Lung (tissue), 17 donors: ENCODE measurements at places on chromosomes 5 and 9.

DNA sequence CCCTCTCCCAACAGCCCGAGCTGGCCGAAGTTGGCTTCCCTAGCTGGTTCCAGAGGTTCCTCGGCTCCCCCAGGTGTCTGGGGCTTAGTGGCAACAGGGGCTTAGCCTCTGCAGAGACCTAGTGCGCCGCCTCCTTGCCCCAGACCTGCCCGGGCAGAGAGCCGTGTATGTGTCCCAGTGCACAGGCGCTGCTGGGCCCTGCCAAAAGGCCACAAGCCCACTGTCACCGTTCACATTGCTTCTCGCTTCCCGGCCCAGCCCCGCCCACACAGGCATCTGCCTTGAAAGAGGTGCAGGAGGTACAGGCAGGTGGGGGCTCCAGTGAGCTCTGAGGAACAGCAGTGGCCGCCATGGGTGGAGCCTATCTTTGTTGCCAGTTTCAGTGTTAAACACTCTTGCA lies 2.5 kb upstream of the CACFD1 start:
- H3K27me3 ChIP-seq, result no peaks in the 10 kb centered on the region
- H3K4me1 ChIP-seq, result no peaks in the 10 kb centered on the region
- DNase-seq, result no peak

DNA sequence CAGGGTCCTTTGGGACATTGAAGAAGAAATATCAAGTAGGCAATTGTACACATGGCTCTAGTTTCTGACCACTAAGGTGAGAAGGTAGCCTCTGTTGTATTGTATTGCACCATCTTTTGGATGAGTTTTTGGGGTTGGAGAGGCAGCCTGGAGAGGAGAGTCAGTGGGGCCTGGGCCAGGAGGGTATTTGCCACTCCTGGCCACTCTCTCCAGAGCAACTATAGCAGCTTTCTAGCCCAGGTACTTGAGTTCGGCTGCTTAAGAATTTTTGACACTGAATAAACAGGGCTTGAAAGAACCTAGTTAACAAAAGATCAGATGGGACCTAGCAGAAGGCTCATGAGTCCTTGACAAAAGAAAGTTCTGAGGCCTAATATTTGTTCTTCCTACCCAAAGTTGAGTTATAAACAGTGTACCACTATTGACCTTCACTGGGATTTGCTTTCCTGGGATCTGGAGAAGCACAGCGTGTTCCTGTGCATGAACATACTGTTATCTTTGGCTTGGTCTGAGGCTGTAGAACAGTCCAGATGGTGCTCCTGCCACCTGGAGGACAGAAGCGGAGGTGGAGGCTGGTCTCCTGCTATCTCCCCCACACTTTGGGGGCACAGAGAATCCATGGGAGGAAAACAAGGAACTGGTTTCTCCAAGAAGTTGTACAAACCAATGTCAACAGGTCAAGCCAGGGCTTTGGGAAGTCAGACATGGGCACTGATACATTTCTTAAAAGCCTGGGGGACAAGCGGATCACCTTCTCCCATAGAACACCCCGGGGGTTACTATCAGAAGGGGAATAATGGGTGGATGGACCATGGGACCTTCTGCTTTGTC lies 110.4 kb upstream of the LIFR start:
- no peak overlapping the region for H3K27ac ChIP-seq
- no peaks in the 10 kb centered on the region for H3K27me3 ChIP-seq
- no peak overlapping the region for H3K4me3 ChIP-seq
- H3K4me1 ChIP-seq, result peaks cover 23% of the 10 kb centered on the region

- H3K4me1 ChIP-seq, result peaks cover 34% of the 10 kb centered on the region
- peak overlapping the region; percentile 61 for H3K27ac ChIP-seq
- H3K27me3 ChIP-seq, result no peaks in the 10 kb centered on the region
- no peak overlapping the region for H3K4me3 ChIP-seq
- peak; percentile 94 for DNase-seq
These were observed 59.1 kb downstream of the ABCA1 start for GRCh38 chr9:104868687-104869404.

- peaks cover 7% of the 10 kb centered on the region for H3K36me3 ChIP-seq
- no peak for DNase-seq
- no peaks in the 10 kb centered on the region for H3K27me3 ChIP-seq
These were observed 4.6 kb downstream of the ARAP3 start for GRCh38 chr5:141677415-141677814.

- no peaks in the 10 kb centered on the region for H3K27me3 ChIP-seq
- no peak overlapping the region for H3K4me3 ChIP-seq
- H3K4me1 ChIP-seq, result no peaks in the 10 kb centered on the region
- DNase-seq, result peak; percentile 87
These were observed 45.4 kb upstream of the RANBP3L start for GRCh38 chr5:36346896-36347690.

DNA sequence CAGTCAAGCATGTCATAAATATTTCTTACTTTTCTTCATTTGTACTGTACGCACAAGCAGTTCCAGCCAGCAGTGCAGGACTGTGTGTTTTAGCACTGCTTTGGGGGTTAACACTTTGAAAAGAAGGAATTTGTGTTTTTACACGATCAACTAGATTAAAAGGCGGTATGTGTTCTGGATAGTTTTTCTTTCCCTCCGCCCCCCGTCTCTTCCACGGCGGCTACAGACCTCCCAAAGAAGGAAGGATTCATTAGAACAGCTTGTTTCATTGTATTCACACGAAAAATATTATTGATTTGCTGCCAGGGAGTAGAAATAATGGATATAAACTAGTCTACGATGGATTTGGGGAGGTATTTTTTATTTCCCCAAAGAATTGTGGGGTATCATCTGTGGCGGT lies 336.8 kb upstream of the RFX3 start:
- no peaks in the 10 kb centered on the region for H3K36me3 ChIP-seq
- H3K4me1 ChIP-seq, result peaks cover 5% of the 10 kb centered on the region
- no peak overlapping the region for H3K27ac ChIP-seq
- no peak for DNase-seq
- H3K27me3 ChIP-seq, result no peaks in the 10 kb centered on the region
- no peak overlapping the region for H3K4me3 ChIP-seq

- H3K27me3 ChIP-seq, result no peaks in the 10 kb centered on the region
- no peak for DNase-seq
- H3K4me1 ChIP-seq, result no peaks in the 10 kb centered on the region
- no peak overlapping the region for H3K4me3 ChIP-seq
These were observed 302.2 kb upstream of the VLDLR start for GRCh38 chr9:2319421-2319820.

- H3K36me3 ChIP-seq, result no peaks in the 10 kb centered on the region
- H3K4me3 ChIP-seq, result no peak overlapping the region
- no peaks in the 10 kb centered on the region for H3K27me3 ChIP-seq
- peak overlapping the region; percentile 78 for H3K27ac ChIP-seq
- peak; percentile 71 for DNase-seq
These were observed 45.3 kb downstream of the SLC22A5 start for GRCh38 chr5:132414634-132415378.

- H3K27me3 ChIP-seq, result no peaks in the 10 kb centered on the region
- no peak overlapping the region for H3K4me3 ChIP-seq
- no peak overlapping the region for H3K27ac ChIP-seq
- H3K4me1 ChIP-seq, result peaks cover 2% of the 10 kb centered on the region
These were observed 55.8 kb downstream of the NSD1 start for GRCh38 chr5:177189416-177189815.

DNA sequence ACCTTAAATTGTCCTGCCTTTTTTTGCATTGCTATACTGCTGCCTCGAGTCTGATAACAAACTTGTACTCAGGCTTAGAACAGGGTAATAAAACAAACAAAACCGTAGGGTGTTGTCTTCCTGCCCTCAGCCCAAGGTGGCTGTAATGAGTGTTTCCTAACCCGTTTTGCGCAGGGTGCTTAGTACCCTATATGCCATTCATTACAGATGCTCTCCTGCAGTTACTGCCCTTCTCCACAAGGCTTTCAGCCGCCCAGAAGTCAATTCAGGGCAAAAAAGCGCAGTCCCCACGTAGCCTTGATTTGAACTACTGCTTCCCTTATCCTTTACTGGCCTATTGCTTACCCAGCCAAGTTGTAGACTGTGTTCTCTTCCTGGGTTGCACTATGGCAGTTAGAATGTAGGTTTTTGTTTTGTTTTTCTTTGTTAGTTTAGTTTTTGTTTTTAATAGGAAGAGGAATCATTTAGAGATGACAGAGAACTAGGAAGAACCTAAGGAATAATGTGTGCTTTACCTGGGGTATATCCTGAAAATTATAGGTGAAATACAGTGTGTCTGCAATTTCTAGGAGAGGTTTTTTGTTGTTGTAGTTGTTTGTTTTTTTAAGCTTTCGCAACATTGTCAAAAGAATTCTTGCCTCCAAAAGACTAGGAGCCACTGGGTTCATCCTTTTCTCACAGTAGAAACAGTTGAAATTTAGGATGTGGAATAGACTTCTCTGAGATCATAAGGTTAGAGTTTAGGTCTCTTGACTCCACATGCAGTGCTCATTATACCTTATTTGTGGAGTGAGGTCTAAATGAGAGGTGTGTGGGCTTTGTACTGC lies 1.3 kb downstream of the HMGXB3 start:
- peak overlapping the region; percentile 98 for H3K27ac ChIP-seq
- H3K4me3 ChIP-seq, result peak overlapping the region; percentile 91

DNA sequence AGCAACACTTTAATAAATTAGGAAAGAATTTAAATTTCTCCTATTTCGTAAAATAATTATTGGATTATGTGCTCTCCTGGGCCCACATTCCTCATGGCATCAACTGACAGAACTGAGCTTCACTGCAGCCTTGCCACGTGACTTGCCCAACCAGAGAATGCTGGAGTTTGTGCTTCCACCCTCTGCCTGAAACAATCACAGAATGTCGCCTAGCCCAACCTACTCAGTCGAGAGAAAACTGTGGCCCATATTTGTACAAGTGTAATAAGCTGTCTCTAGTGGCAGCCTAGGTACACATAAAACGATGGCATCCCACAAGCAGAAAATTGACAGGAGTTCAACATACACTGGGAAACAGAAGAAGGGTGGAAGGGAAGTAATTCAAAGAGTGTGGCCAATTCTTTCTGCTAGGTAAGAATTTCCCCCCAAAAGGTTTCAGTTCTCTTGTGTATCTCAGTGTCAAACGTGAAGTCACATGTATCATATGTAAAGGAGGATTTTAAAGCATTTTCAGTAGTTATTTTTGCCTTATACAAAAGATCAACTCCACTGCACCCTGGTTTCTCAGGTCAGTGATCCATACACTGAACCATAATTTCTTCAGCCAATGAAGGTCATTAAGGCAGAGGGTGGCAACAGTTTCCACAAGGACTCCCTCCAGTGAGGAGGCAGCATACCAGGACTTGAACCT lies 41.7 kb downstream of the ZNF608 start:
- peaks cover 8% of the 10 kb centered on the region for H3K36me3 ChIP-seq
- peaks cover 12% of the 10 kb centered on the region for H3K4me1 ChIP-seq
- H3K27ac ChIP-seq, result peak overlapping the region; percentile 35

- H3K27me3 ChIP-seq, result no peaks in the 10 kb centered on the region
- H3K4me1 ChIP-seq, result no peaks in the 10 kb centered on the region
- no peak for DNase-seq
- H3K36me3 ChIP-seq, result no peaks in the 10 kb centered on the region
These were observed 39.8 kb upstream of the ACO1 start for GRCh38 chr9:32344551-32345182.
